Jurkat, Clone E6-1 (cell line): ENCODE measurements at places on chromosomes 7 and 10.

- DNase-seq = no peak
These were observed 221.2 kb downstream of the PLXNA4 start for GRCh38 chr7:132355048-132355447.

DNA sequence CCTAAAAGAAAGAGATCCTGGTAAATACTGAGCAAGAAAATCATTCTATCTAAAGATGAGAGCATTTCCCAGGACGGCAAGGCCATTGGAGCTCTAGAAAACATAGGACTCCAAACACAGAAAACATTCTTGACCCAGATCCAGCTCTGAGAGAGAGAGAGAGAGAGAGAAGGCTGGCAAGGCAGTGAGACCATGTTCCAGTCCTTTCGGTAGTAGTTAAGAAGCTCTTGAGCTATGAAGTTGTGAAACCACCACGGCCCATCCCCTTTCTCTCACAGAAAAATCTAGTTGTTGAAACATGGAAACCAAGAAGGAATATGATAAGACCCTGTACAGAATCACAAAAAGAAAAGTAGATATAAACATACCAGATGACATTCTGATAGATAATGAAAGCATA, 212.4 kb upstream of the NPSR1 start:
- no peak for DNase-seq

DNA sequence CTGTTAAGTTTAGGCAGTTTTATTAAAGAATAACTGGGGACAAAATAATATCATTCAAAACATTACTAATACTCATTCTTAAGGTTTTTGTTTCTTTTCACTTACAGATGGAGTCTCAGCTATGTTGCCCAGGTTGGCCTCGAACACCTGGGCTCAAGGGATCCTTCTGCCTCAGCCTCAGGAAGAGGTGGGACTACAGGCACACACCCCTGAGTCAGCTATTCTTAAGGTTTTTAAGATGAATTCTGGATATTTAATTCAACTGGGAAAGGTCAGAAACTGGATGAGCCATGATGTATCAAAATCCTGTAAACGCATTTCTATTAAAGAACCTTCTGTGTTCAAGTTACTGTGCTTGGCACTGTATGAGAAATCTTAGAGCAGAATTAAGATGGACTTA, 3.5 kb downstream of the OAT start:
- DNase-seq = no peak

GRCh38 chr7:77313085-77313484, 103.1 kb downstream of the GSAP start:
- DNase-seq = no peak

DNA sequence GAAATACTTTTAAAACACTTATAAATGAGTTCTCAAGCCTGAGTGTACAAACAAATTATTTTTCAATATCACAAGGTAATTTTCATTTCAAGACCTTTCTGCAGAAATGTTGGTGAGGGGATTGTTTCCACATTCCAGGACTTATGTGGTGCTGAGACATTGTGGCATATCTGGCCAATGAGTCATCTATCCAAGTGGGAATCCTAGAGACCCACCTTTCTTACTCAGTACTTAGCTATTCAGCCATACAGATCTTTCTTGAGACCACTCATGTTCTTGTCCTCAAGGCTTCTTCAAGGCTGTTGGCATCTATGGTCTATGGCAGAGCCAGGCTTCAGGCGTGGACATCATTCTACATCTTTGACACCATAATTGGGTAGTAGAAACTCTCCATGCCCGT, 225.4 kb downstream of the DKK1 start:
- DNase-seq = no peak

DNA sequence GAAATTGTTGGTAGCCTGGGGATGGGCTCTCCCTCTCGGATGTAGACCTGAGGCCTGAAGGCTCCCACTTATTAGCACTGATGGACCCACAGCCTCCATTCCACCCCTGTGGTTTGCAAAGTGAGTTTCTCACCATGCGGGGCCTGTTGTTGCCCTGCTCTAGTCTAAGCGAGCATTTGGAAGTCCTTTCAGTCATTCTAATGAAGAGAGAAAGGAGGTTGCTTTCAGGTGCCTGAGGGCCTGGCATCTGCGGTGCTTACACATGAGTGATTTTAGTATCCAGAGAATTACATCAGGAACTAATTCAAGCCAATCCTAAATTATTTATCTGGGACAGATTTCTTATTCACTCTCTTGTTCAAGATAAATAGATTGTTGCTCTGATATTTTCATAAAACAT, 61.6 kb downstream of the NAMPT start:
- no peak for DNase-seq

DNA sequence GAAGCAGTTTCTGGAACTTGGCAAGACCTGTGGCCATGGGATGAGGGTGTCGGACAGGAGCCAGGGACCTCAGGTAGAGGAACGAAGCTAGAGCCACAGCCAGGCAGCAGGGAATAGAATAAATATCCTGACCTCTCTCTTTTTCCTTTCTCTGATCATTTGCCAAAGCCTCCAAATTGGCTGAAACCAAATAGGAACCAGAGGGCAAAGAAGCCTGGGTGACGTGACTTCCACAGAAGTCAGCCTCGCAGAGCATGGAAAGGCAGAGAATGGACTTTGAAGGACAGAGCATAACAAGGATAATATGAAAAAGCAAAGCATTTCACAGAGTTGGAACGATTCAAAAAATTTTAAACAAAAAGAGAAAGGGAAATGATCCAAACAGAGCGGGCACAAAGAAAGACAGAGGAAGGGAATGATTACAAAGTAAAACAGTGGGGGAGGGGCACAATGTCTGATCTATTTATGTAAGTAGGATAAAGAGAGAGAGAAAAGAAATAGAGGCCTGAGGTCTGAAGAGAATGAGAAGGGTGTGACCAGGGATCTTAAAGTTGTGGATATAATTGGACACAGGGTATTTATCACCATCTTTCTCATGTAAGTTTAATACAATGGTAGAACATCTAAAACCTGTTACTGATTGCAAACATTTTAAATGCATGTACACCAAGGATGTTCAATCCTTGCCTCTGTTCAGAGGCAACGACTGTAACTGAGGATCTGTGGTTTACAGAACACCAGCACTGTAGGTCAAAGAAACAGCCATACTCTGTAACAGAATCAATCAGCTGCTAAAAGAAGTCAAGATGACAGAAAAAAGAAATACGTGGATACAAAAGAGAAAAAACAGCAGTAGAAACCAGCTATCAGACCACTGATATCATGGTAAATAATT, 4.5 kb upstream of the ZEB1 start:
- DNase-seq = peak; percentile 53

DNA sequence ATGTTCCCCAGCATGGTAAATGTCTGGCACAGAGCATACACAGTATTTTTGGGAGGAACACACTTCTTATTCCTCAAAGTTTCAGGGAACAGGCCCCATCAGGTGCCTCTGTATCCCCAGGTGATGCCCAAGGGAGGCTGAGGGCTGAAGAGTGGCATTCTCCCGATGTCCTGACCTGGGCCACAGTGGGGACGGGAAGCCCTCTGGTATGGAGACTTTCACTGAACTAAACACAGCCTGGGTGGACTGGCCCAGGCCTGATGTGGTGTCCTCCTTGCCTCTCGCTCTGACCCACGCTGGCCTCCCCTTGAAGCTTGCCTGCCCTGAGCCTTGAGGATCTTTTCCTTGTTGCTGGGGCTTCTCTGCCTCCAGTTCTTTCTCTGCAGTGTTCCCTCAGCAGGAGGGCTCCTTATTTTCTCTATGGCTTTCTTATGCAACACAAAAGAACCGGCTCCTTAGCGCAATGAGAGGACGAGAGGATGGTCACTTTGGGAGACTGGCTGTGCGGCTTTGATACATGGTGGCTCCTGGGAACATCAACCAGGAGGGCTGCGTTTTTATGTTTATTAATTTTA, 157.5 kb upstream of the TNS3 start:
- DNase-seq = no peak

DNA sequence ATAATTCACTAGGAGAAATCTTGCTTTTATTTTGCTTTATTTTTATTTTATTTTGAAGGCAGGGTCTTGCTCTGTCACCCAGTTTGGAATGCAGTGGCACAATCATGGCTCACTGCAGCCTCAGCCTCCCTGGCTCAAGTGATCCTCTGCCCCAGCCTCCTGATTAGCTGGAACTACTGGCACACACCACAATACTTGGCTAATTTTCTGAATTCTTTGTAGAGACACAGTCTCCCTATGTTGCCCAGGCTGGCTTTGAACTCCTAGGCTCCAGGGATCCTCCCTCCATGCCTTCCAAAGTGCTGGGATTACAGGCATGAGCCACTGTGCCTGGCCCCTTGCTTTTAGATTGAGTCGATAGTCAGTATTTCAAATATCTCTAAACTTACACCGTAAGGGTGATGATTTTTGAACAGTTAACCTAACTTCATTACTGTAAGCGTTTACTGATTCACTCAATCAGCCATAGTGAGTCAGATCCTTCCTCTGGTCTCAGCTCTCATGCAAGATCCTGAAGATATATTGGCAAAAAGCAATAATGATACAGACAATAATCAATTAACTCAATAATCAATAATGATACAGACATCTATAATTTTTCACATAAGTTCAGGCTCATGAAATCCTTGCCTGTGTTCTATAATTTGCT, 239.5 kb downstream of the KIAA1217 start:
- DNase-seq = no peak

DNA sequence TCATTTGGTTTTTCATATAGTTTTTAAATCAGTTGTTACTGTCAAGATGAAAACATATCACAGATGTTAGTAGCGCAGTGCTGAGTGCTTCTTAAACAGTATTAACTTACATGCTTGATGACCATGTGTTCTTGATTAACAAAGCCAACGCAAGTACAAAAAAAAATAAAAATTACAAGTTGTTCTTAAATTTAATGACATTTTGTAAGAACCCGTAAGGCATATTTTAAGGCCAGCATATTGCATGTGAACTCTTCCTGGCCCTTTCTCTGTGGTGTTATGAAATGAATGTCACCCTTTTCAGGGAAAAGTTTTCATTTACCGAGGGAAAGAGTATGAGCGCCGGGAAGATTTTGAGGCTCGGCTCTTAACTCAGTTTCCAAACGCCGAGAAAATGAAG, 140.4 kb upstream of the NPS start:
- no peak for DNase-seq

DNA sequence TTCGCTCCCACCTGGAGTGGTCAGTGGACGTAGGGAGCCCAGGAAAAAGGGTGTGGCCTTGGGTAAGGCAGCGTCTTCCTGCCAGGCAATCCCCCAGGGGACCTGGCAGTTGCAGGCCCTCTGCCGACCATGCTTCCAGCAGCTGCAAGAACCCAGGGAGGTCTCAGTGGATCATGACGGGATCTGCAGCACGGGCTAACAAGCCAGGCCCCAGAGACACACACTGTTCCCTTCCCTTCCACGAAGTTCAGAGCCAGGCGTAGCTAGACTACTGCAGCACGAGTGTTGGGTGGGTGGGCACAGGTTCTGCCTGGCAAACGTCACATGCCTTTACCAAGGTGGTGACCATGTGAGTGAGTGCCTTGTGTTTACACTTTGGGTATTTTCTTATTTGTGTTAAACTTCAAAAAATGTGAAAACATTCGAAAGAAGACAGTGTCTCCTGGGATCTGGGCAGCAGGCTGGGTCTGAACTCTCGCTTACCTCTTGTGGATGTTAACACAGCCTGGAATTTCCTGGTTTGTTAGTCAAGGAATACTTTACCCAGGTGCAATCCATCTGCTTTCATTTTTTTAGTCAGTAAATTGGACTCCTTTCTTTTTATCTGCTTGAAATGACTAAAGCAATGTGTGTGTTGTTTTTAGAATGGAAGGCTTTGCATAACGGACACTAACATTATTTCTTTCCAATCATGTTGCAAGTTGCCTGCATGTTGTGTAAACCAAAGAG, 48.2 kb upstream of the VIPR2 start:
- DNase-seq = no peak

GRCh38 chr10:97511711-97512440, 13.2 kb downstream of the UBTD1 start:
- DNase-seq = no peak

DNA sequence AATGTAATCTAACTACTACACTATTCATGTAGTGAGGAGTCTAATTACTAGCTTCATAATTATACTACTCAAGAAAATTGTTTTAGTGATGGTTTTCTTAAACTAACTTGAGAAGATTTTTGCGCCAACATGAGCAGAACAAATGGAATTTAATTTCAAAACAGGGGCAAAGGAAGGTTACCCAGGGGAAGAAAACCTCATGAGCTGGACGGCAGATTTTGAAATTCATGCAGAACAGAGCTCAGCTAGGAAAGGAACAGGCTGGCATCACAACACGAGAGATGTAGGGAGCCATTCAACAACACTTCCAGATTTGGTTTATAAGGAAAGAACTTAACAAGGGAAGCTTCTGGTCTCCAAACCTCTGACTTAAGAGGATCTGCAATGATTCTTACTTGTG, 235.3 kb upstream of the PRKCQ start:
- DNase-seq = no peak

DNA sequence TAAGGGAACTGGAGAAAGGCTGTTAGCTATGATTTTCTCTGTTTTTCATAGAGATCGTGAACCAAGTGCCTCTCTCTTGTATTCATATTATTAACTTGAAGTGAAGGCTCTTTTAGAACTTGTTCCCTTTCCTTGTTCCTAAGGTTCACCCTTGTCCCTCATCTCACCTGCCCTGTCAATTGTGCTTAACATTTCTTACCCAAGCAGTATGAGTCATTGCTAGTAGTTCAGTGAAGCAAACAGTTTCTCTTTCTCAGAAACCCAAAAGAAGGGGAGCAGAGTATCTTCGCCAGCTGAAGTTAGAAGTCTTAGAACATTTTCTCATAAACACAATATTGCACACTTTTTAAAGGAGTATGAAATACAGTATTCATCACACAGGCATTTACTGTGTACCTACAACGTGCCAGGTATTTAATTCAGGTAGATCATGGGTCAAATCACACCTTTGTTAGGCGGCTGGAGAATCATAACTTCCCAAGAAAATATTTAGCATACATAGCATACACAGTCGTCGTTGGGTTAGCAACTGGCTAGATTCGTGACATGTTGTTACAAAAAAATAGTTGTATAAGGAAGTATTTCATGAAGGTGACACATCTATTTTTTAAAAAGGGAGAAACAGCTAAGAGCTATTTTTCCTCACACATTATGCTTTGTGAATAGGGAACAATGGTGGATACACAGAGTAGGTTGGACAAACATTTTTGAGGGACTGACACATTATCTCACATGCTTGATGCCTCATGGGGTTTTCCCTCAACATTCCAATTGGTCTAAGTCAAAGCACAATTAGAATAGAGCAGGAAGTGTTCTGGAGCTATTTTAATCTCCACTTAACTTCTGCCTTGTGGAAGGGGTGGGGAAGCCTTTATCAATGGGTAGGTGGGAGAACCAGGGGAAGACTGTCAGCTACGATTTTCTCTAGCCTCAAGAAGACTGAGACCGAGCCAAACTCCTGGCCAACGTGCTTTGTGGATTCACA, 13.2 kb downstream of the HDAC9 start:
- DNase-seq = no peak
